Smooth muscle cell of the umbilical artery (primary cell): ENCODE measurements at places on chromosomes 1 and 21. TPM values are rescaled to one million over a fixed set of nuclear protein-coding genes. Genes with fewer than 3 reads are reported as not detected.

NR5A2 gene
- under 0.01 TPM in 1 of 2 replicates, not detected in the other for total RNA-seq

SPRR2A gene
- total RNA-seq, result not detected in 2 replicates

NADK gene
- 27.3 and 40.7 TPM in 2 replicates for total RNA-seq

OLFML3 gene
- total RNA-seq, result 120 and 270 TPM in 2 replicates

ERG gene
- 0.59 and 0.92 TPM in 2 replicates for total RNA-seq

KRTAP10-3 gene
- total RNA-seq, result not detected in 2 replicates

AMY1A gene
- total RNA-seq, result not detected in 2 replicates

ST6GALNAC5 gene
- 140 and 184 TPM in 2 replicates for total RNA-seq

ARHGAP30 gene
- total RNA-seq, result 0.05 TPM in 1 of 2 replicates, not detected in the other
